NCI-H1417 treated with DMSO at 0.1 percent for 48 hours (cell line): ENCODE measurements at places on chromosomes 11 and 22.

GRCh38 chr11:3163241-3163981 lies 1.7 kb downstream of the OSBPL5 start:
- no peak for DNase-seq

GRCh38 chr11:19906126-19906525 lies 193.5 kb downstream of the NAV2 start:
- DNase-seq = no peak

DNA sequence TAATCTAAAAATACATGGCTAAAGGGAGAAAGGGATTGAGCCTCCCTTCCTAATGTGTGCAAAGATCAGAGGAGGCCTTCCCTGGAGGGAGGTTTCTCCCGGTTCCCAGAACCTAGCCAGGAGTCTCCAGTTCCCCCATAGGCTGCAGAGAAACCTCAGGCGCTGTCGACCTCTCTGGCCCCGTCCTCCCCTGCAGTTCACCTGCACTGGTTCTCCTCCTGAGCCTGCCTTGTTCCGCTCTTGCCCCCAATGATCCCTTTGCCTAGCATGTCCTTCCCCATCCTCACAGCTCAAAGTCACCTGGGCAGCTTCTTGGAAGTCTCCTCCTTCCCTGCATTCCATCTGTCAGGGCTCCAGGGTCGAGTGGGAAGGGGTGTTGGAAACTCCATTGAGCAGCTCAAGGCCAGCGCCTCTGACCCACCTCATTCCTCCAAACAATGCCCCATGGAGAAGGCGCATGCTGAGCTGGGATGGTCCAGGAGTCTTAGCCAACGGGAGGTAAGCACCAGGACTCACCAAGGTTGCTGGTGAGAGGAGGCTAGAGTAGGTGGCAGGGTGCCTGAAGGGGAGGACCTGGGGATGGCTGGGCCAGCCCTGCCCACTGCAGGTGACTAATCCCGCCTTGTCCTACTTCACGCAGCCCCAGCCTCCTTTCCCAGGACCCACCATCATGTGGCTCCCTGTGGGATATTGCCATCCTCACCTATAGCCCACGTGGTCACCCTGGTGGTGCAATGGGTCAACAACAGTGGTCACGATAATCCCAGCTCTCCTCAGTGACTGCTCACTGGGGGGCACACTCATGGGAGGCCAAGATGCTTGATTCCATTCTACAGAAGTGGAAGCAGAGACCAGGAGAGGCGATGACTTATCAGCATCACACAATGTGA lies 15.4 kb downstream of the RSPH14 start:
- no peak for DNase-seq

DNA sequence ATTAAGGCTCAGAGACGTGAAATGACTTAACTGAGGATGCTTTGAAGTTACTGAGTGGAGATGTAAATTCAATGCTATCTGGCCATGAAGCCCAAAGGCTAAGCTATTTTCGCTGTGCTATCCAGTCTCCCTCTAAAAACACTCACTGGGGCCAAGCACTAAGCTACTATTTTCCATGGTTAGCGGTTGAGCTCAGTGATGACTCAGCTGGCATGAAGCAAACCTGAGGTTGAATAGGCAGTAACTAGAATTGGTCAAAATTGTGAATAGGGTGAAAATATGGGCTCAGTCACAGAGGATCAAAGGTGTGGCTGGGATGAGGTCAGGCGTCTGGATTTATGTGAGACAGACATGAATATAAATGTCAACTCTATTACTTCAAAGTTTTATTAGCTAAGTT lies 564.2 kb upstream of the KIRREL3 start:
- no peak for DNase-seq

DNA sequence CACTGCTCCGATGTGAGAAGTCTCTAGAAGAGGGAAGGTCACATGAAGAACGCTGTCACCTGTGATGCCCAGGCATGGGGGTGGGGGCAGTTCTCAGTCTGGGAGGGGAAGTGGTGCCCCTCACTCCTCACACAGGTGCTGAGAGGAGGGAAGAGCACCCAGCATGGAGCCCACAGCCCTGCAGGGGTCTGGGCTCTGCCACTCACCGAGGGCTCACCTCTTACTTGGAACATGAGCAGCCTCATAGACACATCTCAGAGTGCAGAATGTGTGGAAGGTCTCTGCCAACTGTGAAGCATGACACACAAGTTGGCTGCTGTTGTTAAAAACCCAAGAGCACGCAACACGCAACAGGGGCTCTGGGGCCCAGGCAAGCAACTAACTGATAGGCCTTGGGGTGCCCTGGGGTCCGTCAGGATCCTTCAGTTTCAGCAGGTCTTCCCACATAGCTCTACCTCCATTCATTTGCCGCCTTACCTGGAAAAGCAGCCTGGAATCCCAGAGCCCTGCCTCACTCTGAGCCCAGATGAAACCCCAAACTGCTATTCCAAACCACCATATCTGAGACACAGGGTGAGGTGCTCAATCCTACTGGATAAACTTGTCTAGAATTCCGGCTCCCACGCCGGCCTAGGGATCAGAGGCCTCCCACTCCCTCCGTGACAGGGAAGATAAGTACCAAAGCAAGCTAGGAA lies 17.5 kb upstream of the TMPRSS4 start:
- no peak for DNase-seq

- DNase-seq = no peak
Observed at GRCh38 chr22:41656556-41656955, 32.1 kb downstream of the SNU13 start.

GRCh38 chr22:40289991-40290459 lies 56.3 kb upstream of the ADSL start:
- DNase-seq = no peak

DNA sequence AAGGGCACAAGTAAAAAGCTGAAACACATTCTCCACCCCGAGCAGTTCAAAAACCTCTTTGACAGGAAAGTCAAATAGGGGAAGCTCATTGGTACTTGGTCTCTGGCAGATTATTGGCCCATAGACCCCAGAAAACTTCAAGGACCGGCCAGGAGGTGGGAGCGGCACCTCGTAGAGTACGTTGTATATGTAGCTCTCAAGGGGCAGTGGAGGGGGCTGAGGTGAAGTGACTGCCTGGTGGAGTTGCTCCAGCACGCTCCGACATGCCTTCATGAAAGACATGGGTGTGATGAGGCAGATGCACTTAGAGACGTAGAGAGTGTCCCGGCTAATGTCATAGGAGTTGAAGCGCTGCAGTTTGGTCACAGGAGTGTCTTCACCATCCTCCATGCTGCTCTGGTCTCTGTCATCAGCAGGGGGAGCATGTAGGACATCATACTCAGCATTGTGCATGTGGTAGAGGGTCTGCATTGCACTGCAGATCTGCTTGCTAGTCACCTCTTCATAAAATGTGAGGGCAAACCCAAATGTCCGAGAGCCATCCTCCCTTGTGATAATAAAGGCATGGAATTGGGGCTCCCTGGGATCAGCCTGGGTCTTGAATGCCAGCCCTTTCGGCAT lies 61.3 kb downstream of the DENND5A start:
- no peak for DNase-seq

- DNase-seq = no peak
Observed at GRCh38 chr11:74754507-74755252, 6.0 kb downstream of the RNF169 start.

GRCh38 chr11:59226396-59226795 lies 13.7 kb upstream of the MPEG1 start:
- no peak for DNase-seq

GRCh38 chr22:43567691-43568324 lies 156.0 kb downstream of the MPPED1 start:
- DNase-seq = no peak

- no peak for DNase-seq
Observed at GRCh38 chr11:75480185-75481175, 45.3 kb downstream of the GDPD5 start.

- DNase-seq = no peak
Observed at GRCh38 chr11:19080579-19080993, 20.1 kb upstream of the MRGPRX2 start.

DNA sequence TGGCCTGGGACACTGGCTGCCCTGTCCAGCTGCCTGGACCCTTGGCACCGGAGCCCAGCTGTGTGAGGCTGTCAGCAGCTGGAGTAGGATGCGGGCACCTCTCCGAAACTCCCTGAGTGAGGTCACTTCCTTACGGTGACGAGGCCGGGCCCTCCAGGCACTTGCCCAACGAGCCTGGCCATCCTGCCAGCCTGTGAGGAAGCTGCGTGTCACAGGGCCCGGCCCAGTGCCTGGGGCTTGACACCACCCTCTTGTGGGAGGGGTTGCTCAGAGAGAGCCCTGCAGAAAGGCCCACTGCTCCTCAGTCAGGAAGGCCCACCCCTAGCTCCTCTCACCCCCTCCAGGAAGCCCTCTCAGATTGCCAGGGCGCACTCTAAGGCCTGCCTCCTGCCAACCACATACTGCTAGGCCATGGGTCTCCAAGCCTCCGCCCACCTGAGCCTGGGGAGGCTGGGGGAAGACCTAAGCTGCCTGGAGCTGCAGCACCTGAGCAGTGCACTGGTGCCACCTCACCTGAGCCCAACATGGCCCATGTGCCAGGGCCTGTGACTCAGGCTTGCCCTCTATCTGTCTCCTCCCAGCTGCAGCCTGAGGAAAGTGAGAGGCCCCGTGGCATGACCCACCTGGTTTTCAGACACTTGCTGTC lies 4.3 kb upstream of the PHLDA2 start:
- DNase-seq = no peak

DNA sequence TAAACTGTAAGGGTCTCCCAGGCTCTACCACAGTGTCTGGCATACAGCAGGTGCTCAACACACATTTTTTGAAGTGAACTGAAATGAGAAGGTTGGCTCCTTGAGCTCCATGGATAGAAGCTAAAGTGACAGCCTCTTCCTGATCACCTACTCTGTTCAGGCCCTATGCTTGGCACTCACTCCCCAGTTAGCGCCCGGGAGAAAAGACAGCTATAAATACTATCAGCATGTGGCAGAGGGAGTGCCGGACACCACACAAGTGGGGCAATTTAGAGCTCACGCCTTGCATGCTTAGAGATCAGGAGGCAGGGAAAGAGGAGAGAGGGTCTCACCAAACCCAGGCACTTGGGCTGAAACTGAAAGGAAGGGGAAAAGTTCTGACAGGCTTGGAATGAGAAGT lies 195.5 kb downstream of the BUD13 start:
- no peak for DNase-seq

DNA sequence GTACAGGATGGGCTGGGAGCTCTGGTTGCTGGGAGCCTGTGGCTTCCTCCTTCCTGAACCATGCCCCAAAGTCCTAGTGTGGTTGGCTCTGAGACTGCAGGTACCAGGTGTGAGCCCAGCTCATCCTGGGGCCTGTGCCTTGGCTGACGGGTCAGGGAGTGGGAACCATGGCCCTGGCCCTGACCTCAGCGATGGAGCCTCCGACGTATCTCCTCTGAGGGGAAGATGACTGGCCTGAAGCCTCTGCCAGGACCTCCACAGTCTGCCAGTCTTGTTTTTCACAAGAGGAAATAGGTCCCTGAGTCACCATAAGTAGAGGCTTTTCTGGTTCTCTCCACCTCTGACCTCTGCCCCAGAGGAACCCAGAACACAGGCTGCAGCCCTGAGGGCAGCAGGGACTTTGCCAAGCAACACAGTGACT lies 3.4 kb downstream of the RCE1 start:
- no peak for DNase-seq

DNA sequence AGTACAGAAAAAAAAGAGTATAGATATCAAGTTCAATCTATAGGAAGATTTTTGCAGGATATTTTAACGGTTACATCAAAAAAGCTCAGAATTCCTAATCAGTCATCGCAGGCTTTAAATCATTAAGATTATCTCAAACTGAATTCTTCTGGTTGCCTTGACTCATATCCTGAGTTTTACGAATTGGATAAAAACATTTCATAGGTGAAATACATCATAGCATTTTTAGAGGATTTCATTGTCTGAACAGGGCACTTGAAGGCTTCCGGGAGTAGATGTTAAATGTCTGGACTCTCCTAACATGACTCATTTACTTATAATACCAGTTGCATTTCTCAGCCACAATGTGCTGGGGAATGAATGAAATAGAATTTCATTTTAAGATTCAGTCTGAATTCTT lies 2216.6 kb upstream of the RAG2 start:
- DNase-seq = no peak

DNA sequence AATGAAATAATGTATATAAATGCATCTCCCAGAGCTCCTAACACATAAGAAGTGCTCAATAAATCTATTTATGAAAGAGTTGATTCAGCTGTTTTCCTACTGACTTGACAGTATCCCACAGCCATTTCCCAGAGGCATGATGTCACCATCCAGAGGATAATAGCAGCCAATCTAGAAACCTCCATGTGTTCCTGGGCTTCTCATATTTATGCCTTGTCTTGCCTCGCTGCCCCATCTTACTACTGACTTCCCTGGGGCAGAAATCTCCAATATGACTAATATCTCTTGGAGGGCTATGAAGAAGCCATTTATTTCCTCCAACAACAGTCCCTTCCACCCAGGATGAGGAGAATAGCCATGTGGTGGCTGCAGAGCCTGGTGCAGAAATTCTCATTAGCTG lies 115.4 kb upstream of the NAV2 start:
- no peak for DNase-seq

DNA sequence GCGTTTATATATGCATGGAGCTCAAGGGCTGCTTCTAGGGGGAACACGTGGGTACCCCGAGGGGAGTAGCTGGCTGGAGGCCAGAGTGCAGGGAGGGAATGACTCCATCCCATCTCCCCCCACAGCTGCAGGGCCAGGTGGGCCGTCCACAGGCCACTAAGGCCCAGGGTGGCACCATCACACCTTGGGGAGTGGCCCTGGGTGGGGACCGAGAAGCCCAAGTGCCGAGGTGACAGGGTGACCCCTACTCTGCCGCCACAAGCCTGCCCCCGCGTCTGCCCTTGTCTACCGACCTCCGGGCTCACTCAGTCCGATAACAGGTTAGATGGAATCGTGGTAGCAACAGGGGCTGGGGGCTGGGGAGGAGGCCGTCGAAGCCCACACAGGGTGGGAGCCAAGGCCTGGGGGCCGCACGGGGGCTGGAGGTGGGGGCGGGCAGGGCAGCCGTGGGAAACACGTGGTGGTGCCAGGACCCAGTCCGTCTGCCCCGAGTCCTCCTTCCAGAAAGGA lies 125.7 kb downstream of the KCNQ1OT1 start:
- no peak for DNase-seq

DNA sequence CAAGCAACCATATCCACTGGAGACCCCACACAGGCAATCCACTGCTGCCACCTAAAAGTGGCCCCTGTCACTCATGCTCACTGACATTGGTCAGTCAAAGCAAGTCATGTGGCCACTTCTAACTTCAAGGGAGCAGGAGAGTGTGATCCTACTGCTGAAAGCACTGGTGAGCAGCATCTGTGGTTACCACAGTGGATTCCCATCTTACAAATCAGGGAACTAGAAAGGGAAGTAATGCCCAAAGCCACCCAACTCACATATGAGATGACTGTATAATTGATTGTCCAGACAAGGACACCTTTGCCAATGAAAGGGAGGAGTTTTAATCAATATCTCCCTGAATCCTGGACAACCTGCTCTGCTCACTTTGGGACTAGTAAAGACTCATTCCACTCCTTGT lies 17.7 kb downstream of the RCN1 start:
- no peak for DNase-seq

GRCh38 chr11:75158696-75159150 lies 7.8 kb downstream of the SLCO2B1 start:
- DNase-seq = no peak
